CD4-positive, alpha-beta T cell treated with Interferon alpha-2 for 1 hour (primary cell): ENCODE measurements at places on chromosomes 16 and 17.

- no peak for DNase-seq
Measured at GRCh38 chr17:2695961-2696760, 15.4 kb downstream of the CLUH start.

DNA sequence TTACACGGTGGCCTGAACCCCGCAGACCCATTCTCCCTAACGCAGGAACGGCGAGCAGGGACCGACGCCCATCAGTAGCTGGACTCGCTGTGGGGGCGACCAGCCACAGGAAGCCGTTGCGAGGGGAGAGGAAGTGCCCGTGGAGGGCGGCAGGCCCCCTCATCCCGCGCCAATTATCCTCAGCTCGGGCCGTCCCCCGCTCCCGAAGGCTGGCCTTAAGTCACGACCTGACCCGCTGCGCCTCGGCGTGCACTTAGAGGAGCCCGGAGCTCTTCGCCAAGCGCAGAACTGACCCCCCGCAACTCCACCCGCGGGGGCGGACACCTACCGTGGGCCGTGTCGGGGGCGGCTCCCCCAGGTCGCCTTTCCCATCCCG lies 401 bp downstream of the ARL16 start:
- no peak for DNase-seq

- DNase-seq = no peak
Measured at GRCh38 chr16:1781254-1781653, 1.1 kb downstream of the SPSB3 start.

DNA sequence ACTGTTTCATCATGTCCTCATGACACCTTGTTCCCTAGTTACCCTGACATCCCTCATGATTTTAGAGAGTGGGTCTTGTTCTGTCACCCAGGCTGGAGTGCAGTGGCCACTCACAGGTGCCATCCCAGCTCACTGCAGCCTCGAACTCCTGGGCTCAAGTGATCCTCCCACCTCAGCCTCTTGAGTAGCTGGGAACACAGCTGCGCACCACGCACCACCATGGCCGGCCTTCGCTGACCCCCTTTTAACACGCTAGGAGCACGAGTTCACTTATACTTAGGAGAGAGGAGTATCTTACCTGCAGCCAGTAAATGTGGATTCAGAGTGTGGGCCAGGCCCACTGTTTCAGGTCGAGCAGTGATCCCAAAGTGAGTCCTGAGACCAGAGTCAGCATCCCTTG lies 21.4 kb downstream of the NT5M start:
- DNase-seq = no peak

DNA sequence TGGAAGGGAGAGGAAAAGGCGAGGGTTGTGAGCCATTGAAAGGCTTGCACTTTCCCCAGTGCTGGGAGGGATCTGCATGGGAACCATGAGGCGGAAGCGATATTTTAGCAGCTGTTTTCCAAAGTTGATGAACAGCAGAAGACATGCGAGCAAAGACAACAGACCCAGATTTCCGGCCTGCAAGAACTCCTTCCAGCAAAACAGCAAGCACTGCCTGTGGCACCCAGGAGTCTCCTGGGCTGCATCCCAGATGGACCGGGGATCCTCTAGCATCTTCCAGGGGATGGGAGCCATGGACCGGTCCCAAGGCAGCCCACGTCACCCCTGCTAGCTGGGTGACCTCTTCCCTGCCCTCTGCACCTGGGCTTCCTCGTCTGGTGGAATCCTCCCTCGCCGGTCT lies 162.8 kb downstream of the IRF8 start:
- DNase-seq = no peak

- DNase-seq = no peak
Measured at GRCh38 chr16:21603928-21604327, 4.6 kb downstream of the METTL9 start.

GRCh38 chr16:66264311-66265047 lies 102.0 kb upstream of the CDH5 start:
- DNase-seq = no peak

DNA sequence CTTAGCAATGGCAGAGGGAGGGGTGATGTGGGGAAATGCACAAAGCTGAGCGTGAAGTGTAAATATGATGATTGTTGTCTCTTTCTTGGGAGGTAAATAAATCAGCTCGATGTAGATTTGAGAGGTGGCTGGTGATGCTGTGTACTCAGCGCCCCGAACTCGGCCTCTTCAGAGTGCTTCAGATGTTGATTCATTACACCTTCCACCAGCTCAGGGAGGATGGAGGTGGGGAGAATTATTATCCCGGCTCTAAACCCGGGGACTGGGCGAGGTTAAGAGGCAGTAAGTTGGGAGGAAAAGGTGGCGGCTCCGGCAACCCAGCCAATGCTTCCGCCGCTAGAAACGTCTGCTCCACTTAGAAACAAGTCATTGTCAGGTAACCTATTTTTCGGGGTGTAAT lies 86.5 kb downstream of the RPA1 start:
- DNase-seq = no peak

DNA sequence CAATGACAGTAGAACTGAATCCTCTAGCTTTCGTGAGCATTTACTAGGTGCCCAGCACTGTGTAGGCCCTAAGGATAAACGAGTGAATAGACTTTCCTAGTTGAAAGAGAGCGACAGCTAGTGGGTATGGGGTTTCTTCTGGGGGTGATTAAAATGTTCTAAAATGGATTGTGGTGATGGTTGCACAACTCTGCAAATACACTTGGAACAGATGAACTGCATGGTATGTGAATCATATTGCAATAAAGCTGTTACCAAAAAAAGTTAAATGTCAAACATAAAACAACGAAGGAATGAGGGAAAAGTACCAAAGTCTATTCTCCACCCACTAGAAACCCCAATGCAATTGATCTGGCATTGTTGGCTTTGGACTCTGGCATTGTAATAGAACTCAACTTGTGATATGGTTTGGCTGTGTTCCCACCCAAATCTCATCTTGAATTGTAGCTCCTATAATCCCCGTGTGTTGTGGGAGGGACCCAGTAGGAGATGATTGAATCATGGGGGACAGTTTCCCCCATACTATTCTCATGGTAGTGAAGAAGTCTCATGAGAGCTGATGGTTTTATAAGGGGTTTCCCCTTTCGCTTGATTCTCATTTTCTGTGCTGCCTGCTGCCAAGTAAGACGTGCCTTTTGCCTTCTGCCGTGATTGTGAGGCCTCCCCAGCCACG lies 70.5 kb downstream of the MARF1 start:
- no peak for DNase-seq

GRCh38 chr17:56244268-56244890 lies 91.1 kb downstream of the ANKFN1 start:
- DNase-seq = no peak

DNA sequence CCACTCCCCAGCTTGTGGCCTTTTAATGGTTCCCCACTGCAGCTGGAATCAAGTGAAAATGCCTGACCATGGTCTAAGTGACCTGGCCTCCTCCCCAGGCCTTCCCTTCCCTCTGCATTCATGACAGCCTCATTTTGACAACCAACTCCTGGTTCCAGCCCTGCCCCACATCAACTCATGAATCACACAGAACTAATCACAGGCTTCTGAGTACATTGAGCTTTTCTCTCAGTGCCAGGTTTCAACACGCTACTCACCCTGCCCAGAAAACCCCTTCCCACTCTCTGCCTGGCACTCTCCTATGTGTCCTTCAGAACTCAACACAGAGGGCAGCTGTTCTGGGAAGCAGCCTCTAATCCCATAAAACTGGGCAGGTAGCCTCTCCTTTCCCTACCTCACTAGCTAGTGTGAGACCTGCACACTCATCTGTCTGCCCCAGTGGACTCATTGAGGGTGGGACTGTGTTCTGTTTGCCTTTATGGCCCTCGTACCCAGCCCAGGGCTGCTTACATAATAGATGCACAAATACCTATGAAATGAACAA lies 313.6 kb downstream of the GRIN2A start:
- DNase-seq = no peak

DNA sequence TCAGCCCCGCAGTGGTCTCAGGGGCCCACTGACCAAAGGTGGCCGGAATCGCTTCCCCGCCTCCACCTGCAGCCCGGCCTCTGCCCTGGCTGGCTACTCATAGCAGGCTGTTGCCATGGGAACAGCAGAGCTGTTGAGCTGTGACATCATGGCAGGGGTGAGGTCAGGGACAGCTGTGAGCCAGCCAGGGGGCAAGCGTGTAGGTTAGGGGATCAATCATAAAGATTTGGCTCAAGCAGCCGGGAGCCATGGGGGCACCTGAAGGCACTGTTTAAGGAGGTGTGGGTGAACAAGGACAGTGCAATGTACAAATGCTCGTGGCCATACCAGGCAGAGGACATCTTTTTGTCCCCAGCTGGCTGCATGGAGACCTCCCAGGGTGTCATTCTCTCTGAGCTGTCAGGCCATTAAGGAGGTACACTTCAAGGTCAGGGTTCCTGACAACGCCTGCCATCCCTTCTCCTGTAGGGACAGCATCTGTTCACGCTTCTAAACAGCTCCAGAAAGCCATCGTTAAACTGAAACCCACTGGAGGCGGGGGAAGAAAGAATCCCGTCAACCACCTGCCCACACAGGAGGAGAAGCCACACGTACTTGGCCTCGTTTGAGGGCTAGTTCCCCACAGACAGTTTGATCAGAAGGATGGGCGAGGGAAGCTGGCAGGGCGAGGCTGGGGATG lies at the start of gene CEP295NL:
Gene CEP295NL, minus strand, starts transcription at position 101 of the 679 bp plus-strand sequence. CDS start 1,373 bp downstream, outside the sequence.
- DNase-seq = no peak

- DNase-seq = peak; percentile 99
Measured at GRCh38 chr17:60392042-60392844, at the start of gene USP32. TSS of gene USP32 (minus strand) at chr17:60392133. CDS start at chr17:60391939, 194 bp downstream.

- DNase-seq = no peak
Measured at GRCh38 chr17:21475571-21475970, 99.4 kb downstream of the KCNJ12 start.

GRCh38 chr17:72249441-72249840 lies 128.6 kb downstream of the SOX9 start:
- no peak for DNase-seq

- DNase-seq = no peak
Measured at GRCh38 chr16:20995711-20996110, 95.1 kb downstream of the LYRM1 start.

GRCh38 chr17:13027246-13027645 lies 9.4 kb upstream of the ELAC2 start:
- DNase-seq = no peak

DNA sequence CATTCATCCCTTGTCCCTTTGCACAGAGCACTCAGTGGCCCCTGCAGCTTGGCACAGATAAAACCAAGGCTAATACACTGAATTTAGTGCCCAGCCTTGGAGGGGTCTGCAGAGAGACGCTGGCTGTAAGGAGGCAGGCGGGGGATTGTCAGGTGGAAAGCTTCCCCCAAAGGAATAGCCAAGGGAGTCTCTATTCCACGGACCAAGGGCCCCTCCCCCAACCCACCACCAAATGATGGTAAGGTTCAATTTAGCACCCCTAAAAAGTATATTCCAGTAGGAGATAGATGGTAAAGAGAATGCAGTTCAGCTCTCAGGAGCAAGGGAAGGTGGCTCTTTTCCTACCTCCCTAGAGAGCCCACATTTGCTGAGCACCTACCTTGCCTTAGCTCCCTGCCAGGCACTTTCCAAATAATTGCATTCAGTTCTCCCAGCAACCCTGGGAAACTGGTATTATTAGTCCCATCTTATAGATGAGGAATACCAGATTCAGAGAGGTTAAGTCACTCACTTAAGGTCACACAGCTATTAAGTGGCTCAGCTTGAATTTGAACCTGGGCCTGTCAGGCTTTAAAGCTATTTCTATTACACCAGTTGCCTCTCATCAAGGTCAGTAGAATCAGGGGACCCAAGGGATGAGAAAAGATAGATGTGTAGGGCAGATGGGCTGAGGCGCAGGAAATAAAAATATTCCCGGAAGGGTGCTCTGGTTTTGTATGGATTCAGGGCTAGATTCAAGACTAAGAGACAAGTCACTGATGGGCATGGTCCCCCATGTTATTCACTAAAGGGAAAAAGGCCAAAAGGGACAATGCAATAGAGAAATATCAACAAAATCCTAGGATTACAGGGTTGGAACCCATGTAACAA lies 20.0 kb upstream of the ZFHX3 start:
- no peak for DNase-seq

DNA sequence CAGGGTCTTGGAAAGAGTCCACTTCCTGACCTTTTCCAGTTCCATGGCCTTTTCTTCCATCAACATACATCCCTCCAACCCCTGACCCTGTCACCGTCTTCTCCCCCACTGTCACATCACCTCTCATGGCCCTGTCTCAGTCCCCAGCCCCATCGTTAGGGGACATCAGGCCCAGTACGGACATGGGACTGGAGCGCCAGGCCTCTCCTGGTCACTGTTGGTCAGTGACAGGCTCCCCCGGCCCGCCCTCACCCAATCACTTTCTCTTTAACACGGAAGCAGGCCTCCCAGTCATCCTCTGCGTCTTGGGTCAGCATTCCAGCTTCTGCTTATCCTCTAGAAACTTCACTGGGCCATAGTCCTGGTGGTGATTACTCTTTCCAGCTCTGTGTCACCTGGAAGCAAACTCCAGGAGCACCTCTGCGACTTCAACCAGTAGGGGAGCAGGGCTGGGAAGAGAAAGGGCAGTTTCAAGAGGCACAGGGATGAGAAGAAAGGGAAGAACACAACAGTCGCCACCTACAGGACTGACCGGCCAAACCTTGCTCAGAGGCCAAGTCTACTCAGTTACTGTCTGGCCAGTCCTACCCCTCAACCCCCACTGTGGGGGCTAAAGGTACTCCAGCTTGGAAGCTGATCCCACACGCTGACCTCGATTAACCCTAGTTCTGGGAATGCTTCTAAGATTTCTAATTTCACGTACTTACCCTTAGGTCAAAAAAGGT lies 15.9 kb upstream of the ICAM2 start:
- DNase-seq = no peak

DNA sequence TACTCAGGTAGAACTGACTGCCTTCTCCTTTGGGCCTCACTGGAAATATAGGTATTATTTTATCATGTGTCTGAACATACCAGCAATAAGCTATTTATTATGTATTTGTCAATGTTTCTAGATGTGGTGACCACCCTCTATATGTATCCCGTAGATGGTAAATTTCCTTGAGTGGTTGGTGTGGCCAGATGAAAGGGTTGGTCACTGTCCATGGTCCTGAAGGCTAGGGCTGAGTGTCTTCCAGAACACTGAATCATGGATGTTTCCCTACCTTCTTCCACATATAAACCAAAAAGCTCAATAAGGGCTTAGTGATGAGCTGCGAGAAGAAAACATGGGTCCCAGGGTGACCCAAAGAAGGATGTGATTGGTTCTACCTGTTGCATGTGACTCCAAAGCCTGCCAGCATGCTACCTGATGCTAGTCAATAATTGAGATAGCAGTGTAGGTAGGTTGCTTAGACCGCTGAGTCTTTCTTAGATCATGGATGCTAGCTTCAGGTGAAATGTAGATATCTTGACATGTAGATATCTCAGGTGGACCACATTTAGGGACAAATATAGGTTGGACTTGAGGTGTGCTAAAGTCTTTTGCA lies 150.3 kb downstream of the ASIC2 start:
- DNase-seq = no peak
